CD8-positive, alpha-beta memory T cell (primary cell): ENCODE measurements at places on chromosomes 2 and 18. TPM values are rescaled to one million over a fixed set of nuclear protein-coding genes. Genes with fewer than 3 reads are reported as not detected.

The LRATD1 gene
- not detected for polyA plus RNA-seq

The RUFY4 gene
- not detected for polyA plus RNA-seq

DNA sequence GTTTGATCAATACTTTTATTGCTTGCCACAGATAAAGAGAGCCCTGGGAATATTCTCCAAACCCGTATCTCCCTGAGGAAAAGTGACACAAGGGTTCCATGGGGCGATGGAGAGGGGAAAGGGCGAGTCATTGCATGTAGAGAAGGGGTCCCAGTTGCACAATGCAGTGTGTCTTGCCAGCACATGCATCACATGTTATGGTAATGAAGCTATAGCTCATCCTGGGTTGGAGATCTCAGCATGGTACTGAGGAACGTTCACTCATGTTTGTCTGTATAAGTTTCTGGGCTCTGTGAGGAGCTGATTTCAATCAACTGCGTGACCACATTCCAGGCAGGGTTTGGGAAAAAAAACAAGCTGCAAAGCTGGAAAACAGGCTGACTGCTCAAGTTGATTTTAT lies 220.7 kb upstream of the MC4R start:
- DNase-seq, result no peak

The PLGLB1 gene
- polyA plus RNA-seq, result 1.9 TPM

GRCh38 chr18:62586781-62587487 lies 64.1 kb downstream of the ZCCHC2 start:
- no peak for DNase-seq

- DNase-seq, result no peak
Observed at GRCh38 chr2:167575276-167575675, 672.1 kb downstream of the STK39 start.

The SERPINB13 gene
- not detected for polyA plus RNA-seq

- no peak for DNase-seq
Observed at GRCh38 chr18:5167831-5168230, 29.2 kb downstream of the AKAIN1 start.

DNA sequence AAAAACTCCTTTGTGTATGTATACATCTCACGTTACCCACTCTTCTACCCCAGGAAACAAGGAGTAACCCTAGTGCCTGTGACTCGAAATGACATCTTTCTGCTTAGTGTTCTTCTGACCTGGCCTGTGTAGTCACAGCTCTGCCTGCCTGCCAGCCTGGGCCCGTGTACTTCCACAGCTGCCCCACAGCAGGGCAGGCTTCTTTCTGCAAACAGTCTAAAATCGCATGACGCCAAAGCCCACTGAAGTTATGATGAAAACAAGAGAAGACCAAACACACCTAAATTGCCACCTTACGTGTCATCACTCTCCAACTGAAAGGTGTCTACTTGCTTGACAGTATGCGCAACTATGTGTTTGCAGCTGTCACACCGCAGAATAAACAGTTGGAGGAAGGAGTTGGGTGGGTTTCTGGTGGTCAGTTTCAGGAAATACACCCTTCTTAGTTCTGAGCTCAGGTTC lies 1.5 kb downstream of the GAREM1 start:
- DNase-seq, result no peak

GRCh38 chr2:106269591-106270291 lies 75.6 kb upstream of the UXS1 start:
- DNase-seq, result no peak

DNA sequence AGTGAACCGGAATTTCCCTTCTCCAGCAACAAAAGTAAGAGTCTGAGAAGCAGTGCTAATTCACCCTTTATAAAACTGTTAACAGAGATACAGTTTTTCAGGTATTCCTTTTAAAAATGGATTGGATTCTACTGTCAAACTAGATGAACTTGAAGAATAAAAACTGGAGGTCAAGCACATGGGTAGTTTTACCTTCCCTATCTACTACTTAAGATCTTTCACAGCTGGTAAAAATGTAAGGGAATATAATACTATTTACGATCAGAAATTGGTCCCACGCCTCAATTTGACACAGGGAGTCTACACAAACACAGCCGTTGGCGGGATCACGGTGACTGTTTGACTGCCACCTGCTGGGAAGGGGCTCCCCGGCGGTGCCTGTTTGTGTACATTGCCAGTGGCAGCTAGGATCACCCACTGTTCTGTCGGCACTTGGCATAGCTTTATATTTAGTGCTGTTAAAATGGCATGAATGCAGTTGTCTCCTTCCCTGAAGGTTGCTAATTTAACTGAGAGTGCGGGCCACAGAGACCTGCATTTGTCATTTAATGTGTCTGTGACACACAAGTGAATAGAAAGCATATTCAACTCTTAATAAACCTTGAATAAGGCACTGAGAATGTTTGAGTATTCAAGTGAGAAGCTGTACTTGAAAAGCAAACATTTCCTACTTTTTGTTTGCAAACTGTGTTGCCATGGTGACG lies 59.5 kb downstream of the ABCG8 start:
- DNase-seq, result no peak

The SAG gene
- not detected for polyA plus RNA-seq

DNA sequence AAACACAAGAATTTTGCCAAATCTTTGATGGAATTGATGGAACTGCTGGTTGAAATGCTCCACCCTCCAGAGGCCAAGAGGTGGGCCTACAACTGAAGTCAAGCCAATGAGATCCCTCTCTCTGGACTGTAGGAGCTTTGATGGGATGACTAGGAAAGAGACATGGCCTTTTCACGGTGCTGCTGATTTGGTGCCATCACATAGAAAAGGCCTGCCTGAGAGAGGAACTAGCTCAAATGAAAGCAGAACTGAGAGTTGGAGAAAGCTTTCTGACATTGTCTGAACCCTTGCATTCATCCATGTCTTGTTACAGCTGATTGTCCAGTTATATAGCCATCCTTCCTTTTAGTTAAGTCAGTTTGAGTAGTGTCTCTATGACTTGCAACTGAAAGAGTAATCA lies 283.8 kb upstream of the LYPD1 start:
- DNase-seq, result no peak

DNA sequence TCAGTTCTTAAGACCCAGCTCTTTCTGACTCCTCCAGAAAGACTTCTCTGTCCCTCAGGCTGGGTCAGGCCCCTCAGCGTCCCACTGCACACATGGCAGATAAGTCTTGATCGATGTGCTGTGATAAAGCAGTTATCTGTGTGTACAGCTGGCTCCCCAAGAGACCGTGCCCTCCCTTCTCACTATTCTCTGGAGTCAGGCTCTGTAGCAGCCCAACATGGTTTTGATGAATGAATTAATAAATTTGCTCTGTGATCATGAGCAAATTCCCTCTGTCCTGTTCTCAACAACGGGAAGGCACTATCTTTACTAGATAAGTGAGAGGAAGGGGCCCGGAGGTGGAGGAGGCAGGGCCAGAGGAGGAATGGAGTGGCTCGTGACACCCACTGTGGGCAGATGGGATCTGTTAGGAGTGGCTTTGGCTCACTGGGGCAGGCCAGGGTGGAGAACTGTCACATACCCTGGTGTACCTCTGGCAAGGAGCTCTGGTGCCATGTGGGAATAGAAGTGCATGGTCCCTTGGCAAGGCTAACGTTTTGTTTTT lies 48.3 kb downstream of the ZFP36L2 start:
- DNase-seq, result no peak

DNA sequence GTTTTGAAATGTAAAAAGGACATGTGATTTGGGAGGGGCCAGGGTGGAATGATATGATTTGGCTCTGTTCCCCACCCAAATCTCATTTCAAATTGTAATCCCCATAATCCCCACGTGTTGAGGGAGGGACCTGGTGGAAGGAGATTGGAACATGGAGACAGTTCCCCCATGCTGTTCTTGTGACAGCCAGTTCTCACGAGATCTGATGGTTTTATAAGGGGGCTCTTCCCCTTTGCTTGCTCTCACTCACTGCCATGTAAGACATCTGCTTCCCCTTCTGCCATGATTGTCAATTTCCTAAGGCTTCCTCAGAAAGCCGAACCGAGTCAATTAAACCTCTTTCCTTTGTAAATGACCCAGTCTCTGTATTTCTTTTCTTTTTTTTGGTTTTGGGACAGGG lies 39.2 kb downstream of the FECH start:
- DNase-seq, result no peak

GRCh38 chr2:105674401-105674800 lies 70.3 kb upstream of the NCK2 start:
- no peak for DNase-seq

The SLC30A3 gene
- not detected for polyA plus RNA-seq

The IL1B gene
- not detected for polyA plus RNA-seq

- no peak for DNase-seq
Observed at GRCh38 chr2:187165936-187166610, 282.0 kb downstream of the CALCRL start.

The KCNJ13 gene
- 0.20 TPM for polyA plus RNA-seq

The C2orf72 gene
- not detected for polyA plus RNA-seq

- DNase-seq, result no peak
Observed at GRCh38 chr2:238853721-238854120, 5.8 kb downstream of the TWIST2 start.

The AMER3 gene
- polyA plus RNA-seq, result not detected

The PFN4 gene
- not detected for polyA plus RNA-seq

DNA sequence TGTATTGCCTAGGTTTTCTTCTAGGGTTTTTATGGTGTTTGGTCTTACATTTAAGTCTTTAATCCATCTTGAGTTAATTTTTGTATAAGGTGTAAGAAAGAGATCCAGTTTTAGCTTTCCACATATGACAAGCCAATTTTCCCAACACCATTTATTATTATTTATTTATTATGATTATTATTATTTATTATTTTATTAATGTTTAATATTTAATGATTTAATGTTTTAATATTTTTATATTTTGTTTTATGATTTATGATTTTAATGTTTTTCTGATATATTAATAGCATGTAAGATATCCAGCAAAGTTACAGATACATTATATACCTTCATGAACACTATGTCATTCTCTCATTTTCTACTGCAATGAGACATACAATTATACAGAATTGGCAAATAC lies 1082.0 kb downstream of the DSC3 start:
- no peak for DNase-seq

DNA sequence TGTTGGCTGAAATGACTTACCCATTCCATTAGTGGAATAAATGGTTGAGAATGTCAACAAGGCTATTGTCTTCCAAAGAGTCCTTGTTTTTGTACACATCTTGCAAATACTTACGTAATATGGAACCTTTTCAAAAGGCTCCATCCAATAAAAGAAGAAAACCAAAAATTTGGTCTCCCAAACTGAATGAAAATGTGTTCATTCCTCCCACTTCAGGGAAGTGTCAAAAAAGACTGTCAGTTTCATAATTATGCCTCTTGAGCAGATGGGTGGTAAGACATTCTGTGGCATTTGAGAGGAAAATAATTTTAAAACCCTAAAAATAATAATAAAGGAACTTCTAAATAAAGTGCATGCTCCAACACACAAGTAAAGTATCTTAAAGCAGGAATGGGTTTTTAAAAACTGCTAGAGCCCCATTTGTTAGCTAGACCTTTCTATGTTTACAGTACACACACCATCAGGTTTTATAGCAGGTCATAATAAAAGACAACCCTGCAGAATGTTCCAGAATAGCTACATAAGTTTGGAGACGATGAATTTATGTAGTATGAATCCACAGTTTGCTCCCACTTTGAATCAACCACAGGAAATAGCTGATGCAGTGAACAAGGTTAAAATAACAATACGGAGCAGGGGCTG lies 843.7 kb downstream of the LRRTM4 start:
- DNase-seq, result no peak

DNA sequence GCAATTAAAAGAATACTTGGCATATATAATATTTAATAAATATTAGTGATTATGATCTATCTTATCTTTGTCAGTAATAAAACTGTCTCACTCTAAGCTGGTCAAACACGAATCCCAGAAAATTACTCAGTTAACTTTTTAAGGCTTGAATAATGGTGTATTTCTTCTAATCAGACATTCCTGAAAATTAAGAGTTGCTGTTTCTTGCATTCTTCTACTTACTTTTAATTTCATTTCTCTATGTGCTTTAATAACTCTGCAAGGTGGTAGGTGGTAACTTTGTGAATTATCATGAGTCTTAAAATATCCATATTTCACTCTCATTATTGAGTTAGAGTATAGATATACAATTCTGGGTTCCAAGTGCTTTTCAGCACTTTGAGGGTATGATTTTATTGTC lies 3.1 kb upstream of the SERPINB10 start:
- no peak for DNase-seq

The LIMS1 gene
- polyA plus RNA-seq, result 80.6 TPM

- DNase-seq, result no peak
Observed at GRCh38 chr2:18319987-18320386, 240.5 kb downstream of the RDH14 start.

- DNase-seq, result no peak
Observed at GRCh38 chr2:64177315-64177714, 33.1 kb upstream of the PELI1 start.

DNA sequence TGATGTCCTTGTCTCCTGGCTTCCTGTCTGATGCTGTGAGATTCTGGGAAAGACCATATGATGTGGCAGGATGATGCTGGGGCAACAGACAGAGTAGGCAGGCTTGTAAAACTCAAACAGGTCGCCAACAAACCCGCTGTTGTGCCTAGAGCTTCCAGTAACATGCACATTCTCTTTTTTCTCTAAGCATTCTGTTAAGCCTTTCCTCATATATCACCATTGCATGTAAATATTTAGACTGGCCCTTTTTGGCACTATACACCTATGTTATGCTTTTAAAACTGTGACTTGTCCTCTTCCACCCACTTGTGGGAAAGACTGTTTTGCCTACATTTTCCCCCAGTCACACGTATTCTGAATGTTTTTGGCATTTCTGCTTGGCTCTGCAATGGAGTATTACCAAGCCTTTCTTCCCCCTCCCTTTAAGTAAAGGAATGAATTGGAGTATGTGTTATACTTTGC lies 250.4 kb upstream of the TANK start:
- no peak for DNase-seq

DNA sequence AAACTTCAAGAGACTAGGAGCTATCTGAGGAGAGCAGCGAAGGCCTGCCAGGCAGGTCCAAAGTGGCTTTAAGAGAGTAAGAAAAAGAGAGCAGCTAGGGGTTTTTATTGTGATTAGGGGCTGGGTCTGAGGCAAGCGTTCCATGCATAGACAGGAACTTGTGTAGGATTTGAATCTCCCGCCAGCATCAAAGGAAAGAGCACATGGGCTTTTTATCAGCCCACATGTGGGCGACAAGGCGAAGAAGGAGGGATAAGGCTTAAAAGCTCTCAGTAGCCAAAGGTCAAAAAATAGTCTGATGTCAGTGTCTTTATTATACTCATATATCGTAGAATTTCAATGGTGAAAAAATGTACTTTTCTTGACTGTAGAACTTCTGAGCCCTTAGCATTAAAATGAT lies 178.5 kb upstream of the TMEFF2 start:
- DNase-seq, result no peak

The PRPF40A gene
- polyA plus RNA-seq, result 136 TPM

The CCDC102B gene
- 4.7 TPM for polyA plus RNA-seq

DNA sequence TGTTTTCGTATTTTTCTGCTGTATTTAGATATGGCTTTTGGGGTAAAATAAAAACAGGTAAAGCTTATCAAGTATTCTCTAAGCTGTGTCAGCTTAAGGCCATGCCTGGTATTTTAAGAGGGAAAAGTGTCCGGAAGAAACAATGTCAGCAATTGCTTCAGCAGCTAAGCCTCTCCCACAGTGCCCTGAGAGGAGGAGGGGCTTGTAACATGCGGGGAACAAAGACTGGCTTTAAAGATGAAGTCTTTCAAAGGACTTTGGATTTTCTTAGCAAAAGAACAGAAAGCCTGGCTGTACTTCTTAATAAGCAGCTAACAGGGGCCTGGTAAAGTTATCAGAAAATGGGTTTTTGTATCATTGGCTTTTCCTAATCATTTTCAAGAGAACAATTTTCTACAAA lies 102.8 kb downstream of the PXDN start:
- no peak for DNase-seq

- DNase-seq, result no peak
Observed at GRCh38 chr2:160507464-160507863, 13.9 kb upstream of the RBMS1 start.

- no peak for DNase-seq
Observed at GRCh38 chr2:43289331-43289730, 62.9 kb upstream of the ZFP36L2 start.

The ELOA2 gene
- not detected for polyA plus RNA-seq
